ENCODE measurements at places on chromosomes 16 and 17.
A peak's percentile ranks its signal among the peaks of the same experiment; 100 is the strongest.

DNA sequence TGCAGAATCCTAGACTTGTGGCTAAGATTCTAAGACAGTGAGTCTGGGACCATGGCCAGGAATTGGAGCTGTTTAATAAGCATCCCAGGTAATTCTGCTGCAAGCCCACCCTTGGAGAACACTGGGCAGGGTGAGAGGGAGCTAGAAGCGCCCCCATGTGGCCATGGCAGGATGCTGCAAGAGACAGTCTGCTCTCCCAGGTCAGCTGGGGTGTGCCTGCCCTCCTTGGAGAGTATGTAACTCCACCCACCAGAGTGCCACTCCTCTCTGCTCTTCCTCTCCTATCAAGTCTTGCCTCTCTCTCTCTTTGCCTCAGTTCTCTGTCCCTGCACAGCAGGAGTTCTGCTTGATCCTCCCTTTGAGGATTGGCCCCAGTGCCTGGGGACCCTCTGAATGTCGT lies 14.9 kb downstream of the RCVRN start:
- DNase-seq: peak; percentile 17

GRCh38 chr17:44546671-44547606 lies 10.3 kb upstream of the FZD2 start:
- DNase-seq: no peak

- DNase-seq: no peak
Observed at GRCh38 chr16:49651996-49652395, 203.9 kb downstream of the ZNF423 start.

GRCh38 chr16:85393674-85394451 lies 219.3 kb upstream of the GSE1 start:
- peak; percentile 68 for DNase-seq

DNA sequence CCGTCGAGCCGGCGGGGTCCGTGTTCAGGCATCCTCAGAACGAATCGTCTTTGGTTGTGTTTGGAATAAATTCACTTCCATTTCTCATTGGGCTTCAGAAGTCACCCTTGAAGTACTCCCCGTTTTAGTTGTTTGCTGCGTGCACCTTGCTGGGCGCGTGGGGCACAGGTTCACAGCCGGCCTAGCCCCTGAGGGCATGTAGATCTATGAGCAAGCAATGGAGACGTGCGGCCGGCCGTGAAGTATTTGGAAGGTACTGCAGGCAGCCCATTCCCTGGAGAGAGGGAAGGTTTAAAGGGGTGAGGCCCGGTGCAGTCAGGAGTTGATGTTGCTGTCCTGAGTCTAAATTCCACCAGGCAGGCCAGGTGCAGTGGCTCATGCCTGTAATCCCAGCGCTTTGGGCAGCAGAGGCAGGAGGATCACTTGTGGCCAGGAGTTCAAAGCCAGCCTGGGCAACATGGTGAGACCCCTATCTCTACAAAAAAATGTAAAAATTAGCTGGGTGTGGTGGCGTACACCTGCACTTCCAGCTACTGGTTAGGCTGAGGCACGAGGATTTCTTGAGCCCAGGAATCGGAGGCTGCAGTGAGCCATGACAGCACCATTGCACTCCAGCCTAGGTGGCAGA lies 714 bp downstream of the ACSF3 start:
- DNase-seq: peak; percentile 38

DNA sequence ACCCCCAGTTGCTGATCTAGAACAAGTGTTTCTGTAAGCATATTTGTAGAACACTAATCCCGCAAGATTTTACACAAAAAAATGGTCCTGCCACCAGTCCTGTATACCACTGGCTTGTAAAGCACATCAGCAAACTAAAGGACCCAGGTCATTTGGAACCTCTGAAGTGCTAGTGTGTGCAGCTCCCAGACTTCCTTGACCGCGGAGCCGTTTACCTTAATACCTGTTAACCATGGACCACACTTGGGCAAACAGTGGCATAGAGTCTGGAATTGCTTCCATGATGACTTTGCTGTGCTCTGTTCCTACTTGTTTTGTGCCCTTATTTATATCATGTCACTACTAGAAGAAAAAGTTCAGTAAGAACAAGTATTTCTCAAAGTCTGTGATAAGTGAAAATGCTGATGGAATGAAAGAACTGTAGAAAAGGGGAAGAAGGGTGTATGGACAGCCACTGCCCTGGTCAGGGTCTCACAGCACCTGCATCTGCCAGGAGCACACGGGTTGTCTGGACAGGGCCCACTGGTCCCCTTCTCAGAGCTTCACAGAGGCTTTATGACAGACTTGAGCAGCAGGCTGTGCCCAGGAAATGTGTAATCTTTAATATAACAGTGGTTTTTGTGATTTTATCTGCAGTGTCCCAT lies 29.3 kb downstream of the ALDH3A2 start:
- no peak for DNase-seq

DNA sequence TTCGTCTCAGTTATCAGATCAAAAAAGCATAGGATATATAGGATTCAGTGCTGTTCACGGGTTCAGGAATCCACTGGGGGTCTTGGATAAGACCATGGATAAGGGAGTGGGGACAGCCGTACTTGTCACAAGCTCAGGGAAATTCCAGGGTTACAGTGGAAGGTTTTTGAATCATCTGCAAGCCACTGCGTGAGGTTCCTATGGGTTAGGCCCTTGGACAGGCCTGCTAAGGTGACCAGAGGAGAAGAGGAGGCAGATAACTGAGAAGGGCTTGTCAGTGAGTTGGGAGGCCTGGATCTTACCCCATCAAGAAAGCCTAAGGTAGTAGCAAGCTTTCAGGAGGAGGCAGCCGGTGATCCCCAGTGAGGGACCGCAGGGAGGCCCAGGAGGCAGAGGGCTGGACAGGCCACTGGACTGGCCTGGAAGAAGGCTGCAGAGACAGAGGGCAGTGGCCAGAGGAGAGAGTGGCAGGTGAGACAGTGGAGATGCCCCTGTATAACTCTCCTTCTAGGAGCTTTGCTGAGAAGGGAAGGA lies 27.3 kb downstream of the NGFR start:
- DNase-seq: no peak

- no peak for DNase-seq
Observed at GRCh38 chr16:86881861-86882273, 303.5 kb downstream of the FOXL1 start.

GRCh38 chr16:66928702-66929388 lies 3.5 kb upstream of the RRAD start:
- DNase-seq: peak; percentile 62

- no peak for DNase-seq
Observed at GRCh38 chr16:12130691-12131290, 154.3 kb downstream of the SNX29 start.

GRCh38 chr16:12580809-12581208 lies 222.9 kb downstream of the CPPED1 start:
- no peak for DNase-seq

DNA sequence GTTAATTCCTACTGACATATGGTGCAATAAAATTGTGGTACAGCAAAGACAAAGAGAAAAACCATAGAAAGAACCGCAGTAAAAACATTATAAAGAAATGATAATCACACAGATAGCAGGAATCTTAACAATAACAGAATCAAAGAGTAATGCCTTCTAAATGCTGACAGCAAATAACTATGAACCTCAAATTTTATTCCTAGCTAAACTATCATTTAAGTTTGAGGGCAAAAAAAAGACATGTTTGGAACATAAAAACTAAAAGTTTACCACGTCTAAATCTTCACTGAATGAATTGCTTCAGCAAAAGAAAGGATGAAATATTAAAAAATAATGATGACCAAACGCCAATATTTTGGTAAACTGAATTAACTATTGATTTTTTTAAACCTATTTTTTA lies 135.8 kb downstream of the CPPED1 start:
- DNase-seq: no peak

DNA sequence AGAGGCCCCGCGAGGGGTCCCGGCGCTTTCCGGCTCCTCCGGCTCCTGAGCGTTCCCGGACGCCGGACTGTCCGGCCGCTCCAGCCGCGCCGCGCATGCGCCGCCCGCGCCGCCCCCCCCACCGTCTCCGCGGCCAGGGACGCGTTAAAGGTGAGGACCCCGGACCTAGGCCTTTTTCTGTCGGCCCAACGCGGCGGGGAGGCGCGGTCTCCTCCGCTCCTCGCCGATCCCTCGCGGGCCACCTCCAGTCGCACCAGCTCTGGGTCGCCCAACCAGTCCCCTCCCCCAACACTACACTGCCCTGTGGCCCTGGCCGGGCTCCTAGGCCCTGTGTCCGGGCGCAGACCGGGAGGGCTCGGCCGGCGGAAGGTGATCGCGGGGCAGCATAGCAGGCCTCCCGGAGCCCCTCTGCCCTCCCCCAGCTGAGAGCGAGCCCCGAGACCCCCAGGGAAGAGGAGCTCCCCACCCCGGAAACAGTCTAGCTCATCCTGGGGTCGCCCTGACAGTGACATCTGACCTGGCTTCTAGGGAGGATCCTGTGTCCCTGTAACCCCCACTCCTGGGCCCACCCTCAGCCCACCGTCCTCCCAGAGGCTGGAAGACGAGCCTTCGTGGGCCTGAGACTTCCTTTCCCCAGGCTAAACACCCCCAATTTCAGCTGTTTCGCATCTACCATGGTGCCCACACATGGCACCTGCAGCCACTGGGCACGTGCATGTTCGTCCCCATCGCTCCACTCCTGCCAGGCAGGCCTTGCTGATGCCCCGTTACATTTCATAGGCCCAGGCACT lies 14.7 kb upstream of the BCAR1 start:
- no peak for DNase-seq

- DNase-seq: no peak
Observed at GRCh38 chr16:10940501-10941079, 1.7 kb downstream of the DEXI start.

- DNase-seq: no peak
Observed at GRCh38 chr16:16100631-16101030, 122.7 kb downstream of the ABCC6 start.

DNA sequence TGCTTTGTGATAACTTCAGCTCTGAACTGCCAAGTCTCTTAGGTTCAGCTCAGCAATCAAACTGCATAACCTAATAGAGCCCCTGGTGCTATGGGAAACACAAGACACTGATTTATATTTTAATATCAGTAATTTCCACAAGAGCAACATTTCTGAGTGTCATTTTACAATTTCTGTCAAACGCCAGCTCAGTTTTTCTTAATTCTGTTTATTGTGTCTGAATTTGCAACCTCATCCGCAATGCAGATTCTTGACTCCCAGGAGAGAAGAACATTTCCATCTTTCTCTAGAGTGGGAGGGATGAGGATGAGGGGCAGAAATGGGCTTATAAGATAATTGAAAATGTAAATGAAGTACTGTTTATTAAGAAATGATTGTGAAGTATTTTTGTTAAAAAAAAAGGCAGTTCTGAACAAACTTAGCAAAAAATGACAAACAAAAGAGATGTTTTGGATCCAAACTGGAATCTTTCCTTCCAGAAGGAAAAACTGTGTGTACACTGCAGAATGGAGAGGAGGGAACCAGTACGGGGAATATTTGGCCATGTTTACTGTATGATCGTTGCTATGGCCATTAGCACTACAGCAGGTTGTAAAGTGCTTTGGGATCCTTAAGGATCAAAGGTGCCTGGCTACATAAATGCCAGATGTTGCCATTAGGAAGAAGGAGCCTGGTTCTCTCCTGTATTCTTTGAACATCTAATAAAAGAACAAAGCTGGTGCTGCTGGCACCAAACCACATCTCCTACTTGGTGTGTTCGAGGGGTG lies 7.4 kb upstream of the PMFBP1 start:
- DNase-seq: no peak

DNA sequence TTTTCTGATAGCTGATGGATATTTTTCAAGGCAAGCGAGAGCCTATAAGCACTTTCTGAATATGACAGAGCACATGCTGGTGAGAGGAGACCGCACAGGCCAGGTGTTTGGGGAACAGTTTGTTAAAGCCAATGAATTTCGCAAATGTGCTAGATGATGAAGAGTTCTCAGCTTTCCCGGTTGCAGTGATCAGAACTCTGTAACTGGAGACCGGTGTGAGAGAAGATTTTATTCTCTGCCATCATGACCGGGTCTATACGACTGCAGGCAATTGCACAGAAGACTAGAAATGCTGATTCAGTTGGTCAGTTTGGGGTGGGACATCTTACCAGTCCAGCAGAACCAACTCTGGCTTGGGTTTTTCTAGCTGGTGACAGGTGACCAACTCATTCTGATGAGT lies 25.4 kb downstream of the SMTNL2 start:
- DNase-seq: no peak

DNA sequence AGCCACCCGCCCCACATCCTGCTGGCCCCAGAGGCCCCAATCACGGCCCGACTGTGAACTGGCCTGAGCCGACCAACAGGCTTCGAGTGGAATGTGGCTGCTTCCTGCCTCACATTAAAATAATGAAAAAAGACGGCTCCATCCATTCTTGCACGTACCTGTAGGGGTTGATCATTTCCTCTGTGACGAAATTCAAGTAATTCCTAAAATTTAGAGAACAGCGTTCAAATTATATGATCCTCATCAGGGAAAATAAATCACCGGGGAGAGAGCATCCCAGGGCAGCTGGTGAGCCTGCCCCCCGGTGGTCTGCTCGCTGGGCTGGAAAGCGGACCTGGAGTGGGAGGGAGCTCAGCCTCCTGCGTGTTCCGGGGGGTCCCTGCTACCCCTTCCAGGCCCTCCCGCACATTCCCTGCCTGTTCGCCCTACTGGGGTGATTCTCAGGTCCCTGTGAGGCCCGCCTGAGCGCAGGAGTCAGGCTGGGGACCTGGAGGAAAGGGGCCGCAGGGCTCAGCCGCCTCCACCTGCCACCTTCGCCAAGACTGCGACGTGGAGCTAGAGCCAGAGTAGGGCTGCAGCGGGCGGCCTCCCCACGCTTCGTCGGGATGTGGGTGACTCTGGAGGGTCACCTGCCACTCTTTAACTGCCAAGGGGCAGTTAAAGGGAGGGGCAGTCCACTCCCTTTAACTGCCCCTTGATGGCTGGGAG lies 28.9 kb downstream of the SLC7A5 start:
- no peak for DNase-seq

DNA sequence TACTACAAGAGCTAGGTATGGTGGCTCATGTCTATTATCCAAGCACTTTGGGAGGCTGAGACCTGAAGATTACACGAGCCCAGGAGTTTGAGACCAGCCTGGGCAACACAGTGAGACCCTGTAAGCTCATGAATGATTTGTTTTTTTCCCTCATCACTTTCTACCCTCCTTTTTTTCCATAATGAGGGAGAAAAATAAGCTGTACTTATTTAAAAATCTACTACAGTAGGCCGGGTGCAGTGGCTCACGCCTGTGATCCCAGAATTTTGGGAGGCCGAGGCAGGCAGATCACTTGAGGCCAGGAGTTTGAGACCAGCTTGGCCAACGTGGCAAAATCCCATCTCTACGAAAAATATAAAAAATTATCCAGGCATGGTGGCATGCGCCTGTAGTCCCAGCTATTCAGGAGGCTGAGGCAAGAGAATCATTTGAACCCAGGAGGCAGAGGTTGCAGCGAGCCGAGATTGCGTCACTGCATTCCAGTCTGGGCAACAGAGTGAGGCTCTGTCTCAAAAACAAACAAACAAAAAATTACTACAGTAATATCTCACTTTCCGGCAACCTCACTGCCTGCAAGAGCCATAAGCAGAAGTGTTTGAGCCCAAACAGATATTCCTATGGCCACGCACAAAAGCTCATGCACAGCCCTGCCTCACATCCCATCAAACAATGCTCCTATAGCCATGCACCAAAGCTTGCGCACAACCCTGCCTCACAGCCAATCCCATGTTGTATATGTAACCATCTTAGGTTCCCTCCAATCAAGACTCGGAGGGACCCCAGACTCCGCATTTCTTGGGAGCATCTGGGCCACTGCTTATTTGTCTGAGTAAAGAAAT lies 37.4 kb downstream of the TK2 start:
- DNase-seq: no peak
